ENCODE measurements at places on chromosomes 3 and 15. TPM values are rescaled to one million over a fixed set of nuclear protein-coding genes. Genes with fewer than 3 reads are reported as not detected.

DNA sequence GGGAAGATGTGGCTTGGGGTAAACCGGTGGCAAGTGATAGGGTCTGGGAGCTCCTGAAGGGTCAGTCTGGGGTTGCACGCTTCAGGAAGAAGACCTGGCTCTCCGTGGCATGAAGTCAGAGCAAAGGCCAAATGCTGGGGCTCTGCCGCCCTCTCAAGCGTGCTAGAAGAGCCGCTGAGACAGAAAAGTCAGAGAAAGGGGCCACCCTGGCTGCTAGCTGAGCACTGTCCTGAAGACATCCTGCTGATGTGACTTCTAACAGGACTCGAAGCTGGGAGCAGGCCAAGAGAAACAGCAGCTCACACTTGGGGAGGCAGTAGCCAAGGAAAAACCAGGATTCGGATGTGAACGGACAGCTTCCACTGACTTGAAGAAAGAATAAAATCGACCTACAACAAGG is 270.4 kb downstream of the OCA2 start:
- no peak overlapping the region for H3K27ac ChIP-seq
- no peaks in the 10 kb centered on the region for H3K4me1 ChIP-seq
- H3K27me3 ChIP-seq: no peaks in the 10 kb centered on the region
- no peak for DNase-seq
- no peak overlapping the region for H3K4me3 ChIP-seq

- no peaks in the 10 kb centered on the region for H3K27me3 ChIP-seq
- no peak overlapping the region for H3K27ac ChIP-seq
Observed at GRCh38 chr3:138769616-138770015, 65.1 kb downstream of the PIK3CB start.

DNA sequence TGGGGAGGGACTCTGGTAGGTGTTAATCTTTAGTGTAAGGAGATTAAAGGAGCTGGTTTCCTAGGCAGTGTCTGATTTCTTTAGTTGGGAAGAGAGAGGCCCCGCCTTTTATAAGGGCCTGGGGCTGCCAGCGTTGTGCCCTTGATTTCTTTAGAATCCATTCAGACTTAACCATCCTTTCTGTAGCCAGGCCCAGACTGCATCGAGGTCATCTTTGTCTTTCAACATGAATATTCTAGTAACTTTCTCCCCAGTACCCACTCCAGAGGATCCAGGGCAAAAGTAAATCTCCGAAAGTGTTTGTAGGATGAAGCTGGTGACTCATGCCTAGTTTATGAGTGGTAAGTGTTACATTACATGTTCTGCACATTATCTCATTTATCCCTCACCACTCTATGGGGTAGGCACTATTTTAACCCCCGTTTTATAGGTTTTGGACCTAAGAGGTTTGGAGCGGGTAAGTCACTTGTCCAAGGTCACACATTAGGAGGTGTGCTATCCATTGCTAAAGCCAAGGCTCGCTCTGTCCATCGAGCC is 11.8 kb upstream of the USP3 start:
- no peak overlapping the region for H3K27ac ChIP-seq
- no peaks in the 10 kb centered on the region for H3K36me3 ChIP-seq
- H3K27me3 ChIP-seq: peaks cover 2% of the 10 kb centered on the region
- DNase-seq: no peak

Gene AMIGO3
- total RNA-seq: 0.23 TPM

GRCh38 chr15:40070166-40070557 is 31.2 kb upstream of the SRP14 start:
- H3K4me3 ChIP-seq: no peak overlapping the region
- H3K27me3 ChIP-seq: peaks cover 2% of the 10 kb centered on the region
- H3K36me3 ChIP-seq: no peaks in the 10 kb centered on the region
- H3K4me1 ChIP-seq: peaks cover 7% of the 10 kb centered on the region

DNA sequence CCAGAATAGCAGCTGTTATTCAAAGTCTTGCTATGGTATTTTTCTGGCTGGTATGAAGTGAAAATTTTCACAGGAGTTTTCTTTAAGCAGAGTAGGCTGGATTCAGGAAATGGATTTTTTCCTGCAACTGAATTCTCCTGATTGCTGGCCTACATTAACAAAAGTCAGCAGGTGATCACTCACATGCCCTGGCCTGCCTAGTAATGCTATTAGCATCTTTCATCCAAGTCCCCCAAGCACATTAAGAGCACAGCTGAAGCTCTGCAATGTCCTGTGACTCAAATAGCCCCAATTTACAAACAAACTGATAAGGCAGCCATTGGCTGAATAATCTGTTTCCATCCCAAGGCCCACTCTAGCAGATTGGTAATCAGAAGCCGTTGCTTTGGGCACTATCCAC is 688.3 kb upstream of the LMCD1 start:
- DNase-seq: no peak
- H3K4me1 ChIP-seq: no peaks in the 10 kb centered on the region
- H3K27me3 ChIP-seq: no peaks in the 10 kb centered on the region
- no peaks in the 10 kb centered on the region for H3K36me3 ChIP-seq
- no peak overlapping the region for H3K4me3 ChIP-seq

Gene ITIH3
- not detected for total RNA-seq

DNA sequence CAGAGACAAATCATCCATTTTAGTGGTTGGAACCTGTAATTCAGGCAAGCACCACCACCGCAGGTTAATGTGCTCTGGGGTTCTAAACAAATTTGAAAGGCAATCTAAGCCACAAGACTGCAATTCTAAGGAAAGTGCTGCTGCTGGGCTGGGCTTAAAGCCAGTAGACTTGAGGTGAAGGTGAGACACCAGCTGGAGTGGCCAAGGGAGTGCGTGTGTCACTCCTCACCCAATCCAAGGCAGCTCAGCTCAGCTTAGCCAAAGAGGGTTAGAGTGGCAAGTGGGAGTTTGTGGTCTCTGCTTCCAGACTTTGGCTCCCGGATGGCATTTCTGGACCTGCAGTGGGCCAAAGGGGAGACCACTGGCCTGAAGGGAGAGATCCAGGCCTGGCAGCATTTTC is 1655.6 kb downstream of the SI start:
- no peak overlapping the region for H3K27ac ChIP-seq
- H3K4me1 ChIP-seq: no peaks in the 10 kb centered on the region
- no peak for DNase-seq
- no peaks in the 10 kb centered on the region for H3K27me3 ChIP-seq
- H3K36me3 ChIP-seq: no peaks in the 10 kb centered on the region

DNA sequence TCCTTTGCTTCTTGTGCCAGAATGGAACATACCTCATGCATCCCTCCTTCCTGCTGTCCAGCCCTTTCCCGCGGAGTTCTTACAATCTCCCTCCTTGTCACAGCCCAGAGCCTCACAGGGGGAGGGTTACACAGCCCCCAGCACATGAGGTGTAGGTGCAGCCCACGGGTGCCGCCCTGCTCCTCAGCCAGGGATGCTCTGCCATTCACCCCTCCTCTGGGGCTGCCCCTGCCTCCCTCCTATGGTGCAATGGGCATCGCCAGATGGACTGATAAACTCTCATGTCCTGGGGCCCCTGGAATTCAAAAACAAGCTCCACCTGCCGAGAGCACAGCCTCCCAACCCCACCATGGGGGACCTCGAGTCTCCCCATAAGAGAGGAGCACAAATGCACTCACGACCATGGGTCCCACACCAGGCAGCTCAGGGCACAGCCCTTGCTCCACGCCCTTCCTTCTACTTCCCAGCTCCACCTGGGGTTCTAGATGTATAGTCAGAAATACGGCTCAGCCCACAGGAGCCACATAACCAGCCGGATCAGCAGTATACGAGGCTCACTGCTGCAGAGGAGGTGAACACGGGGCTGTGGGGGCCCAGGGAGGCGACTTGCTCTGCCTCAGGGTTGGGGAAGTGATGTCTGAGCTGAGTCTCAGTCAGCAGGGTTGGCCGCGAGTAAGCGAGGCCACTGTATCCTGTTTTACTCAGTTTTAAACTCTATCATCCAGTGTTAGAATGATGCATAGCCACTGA is 269.7 kb upstream of the LYSMD4 start:
- no peak overlapping the region for H3K27ac ChIP-seq
- no peak for DNase-seq
- H3K4me3 ChIP-seq: no peak overlapping the region
- H3K27me3 ChIP-seq: no peaks in the 10 kb centered on the region
- no peaks in the 10 kb centered on the region for H3K4me1 ChIP-seq
- H3K36me3 ChIP-seq: no peaks in the 10 kb centered on the region

Gene CLPX
- 57.8 TPM for total RNA-seq
